ENCODE measurements at places on chromosomes 5 and 9. TPM values are rescaled to one million over a fixed set of nuclear protein-coding genes. Genes with fewer than 3 reads are reported as not detected.

GRCh38 chr9:93128715-93129224 lies 5.3 kb downstream of the NINJ1 start:
- ATAC-seq = no peak

GRCh38 chr5:148619484-148619883 lies 34.8 kb downstream of the HTR4 start:
- no peak for ATAC-seq

- peak; percentile 64 for ATAC-seq
These were observed 5.7 kb downstream of the FIBCD1 start for GRCh38 chr9:130933114-130934046.

DNA sequence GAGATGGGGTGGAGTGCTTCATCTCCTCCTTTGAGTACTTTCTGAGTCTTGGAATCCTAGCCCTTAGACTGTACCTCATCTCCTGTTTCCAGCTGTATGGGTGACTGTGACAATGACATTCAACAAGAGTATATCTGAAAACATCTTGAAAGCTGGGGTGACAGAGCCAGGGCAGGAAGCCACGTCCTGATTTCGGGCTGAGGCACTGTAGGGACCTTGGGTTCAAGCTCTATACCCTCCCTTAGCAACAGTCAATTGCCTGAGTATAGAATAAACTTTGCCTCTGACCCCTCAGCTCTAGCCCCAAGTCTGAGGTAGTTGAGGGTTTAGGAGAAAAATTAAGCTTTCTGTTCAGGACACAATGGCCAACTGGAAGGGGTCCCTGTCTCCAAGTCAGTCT lies 6.3 kb downstream of the FOXE1 start:
- no peak for ATAC-seq

DNA sequence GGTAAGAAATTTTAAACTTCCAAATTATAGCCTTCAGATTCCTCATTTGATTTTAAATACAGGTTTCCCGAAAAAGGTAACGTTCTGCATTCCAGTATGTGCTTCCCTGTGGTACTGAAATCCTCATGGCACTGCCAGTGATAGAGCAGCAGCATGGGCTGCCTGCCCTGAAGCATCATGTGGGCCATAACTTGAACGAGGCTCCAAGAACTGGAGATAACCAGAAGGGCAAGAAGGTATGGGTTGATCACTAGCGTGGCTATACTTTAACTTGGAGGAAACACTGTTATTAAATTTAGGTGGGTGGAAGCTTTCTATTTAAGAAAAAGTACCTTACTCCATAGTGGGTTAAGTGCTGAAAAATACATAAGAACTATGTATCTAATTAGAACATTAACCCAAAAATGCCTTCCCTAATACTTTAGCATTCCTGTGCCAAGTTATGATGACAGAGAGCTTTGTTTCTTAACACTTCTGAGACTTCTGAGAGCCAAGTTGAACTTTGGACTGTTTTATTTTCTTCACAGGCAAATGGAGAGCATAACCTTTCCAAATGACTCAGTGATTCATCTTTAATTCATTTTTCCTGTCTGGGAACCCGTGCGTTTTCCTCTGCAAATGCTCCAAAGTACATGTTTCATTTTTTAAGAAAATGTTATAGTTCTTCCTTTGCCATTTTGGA lies 191.5 kb upstream of the GNA14 start:
- ATAC-seq = peak; percentile 63

The SPATA31E1 gene
- not detected for total RNA-seq

The SLCO4C1 gene
- total RNA-seq = not detected

The ST8SIA4 gene
- 3.6 TPM for total RNA-seq

The WDR55 gene
- total RNA-seq = 18.2 TPM

The LCN9 gene
- total RNA-seq = not detected

The SEMA5A gene
- 4.7 TPM for total RNA-seq

GRCh38 chr5:116740771-116741170 lies 166.1 kb upstream of the SEMA6A start:
- ATAC-seq = no peak

The LTC4S gene
- total RNA-seq = not detected

The KCNV2 gene
- total RNA-seq = not detected

DNA sequence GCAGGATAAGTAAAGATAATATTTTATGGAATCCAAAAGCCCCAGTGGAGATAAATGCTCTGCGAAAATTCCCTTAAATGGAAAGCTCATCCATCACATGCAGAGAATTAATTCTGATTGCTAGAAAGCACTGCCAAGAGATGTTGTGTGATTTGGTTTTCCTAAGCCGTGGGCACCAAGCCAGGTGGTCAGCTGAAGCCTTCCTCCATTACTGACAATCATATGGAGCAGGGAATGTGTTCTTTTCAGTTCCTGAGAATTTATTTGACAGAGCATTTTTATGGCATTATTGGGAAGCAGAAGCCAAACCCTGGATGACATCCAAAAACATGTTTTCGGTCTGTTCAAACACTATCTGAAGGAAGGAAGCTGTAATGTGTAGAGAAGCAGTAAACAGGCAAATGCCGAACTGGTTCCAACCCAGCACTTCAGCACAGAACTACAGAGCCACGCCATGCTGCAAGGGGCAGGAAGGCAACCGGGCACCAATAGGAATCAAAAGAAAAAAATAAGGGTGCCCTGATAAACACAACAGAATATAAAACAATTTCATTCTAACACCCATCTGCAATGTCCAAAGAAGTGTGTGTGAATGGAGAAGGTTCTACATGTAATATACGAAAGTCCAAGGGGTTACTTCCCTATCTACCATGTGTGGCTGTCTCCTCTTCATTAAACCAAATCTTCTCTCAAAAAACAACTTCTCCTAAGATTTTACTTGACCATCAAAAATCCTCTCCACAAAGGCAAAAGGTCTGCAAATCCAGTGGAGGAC lies 12.3 kb downstream of the ARSB start:
- no peak for ATAC-seq

- no peak for ATAC-seq
These were observed 29.9 kb downstream of the FAM219A start for GRCh38 chr9:34428325-34428958.

- ATAC-seq = no peak
These were observed 287.6 kb upstream of the MSX2 start for GRCh38 chr5:174436750-174437149.

DNA sequence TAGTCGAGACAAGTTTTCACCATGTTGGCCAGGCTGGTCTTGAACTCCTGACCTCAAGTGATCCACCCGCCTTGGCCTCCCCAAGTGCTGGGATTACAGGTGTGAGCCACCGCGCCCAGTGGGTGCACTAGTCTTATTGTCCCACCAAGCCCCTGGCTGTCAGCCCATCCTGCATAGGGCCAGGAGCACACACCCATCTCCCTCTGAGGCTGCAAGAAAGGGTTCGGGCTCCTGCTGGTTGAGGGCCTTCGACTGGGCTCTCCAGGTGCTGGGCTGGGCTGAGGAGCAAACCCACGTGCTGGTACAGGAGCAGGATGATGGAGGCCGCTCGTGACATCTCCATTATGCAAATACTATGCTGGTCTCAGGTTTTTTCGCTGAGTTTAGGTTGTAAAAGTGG lies 25.1 kb upstream of the RNF130 start:
- ATAC-seq = no peak

- no peak for ATAC-seq
These were observed 207.1 kb downstream of the GABRG2 start for GRCh38 chr5:162274679-162275078.

- ATAC-seq = no peak
These were observed 313.5 kb downstream of the CAAP1 start for GRCh38 chr9:26579056-26579455.

DNA sequence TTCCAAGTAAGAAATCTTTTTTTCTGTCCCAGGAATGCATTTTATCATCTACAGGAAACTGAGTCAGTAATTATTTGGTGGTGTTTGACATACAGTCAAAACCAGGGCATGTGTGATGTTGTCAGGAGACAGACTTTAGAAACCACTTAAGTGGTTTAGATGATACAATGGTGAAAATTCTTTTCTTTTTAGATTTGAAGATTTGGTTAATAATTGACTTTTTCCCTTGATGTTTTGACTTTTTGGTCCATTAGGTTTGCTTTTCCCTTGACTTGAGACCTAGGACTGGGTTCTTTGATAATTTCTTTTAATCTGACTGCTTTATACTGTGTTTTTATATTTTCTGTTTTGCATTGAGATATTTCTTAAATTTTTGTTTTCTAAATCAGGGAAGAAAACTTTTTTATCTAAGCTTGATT lies 85.2 kb downstream of the RASGRF2 start:
- ATAC-seq = no peak

DNA sequence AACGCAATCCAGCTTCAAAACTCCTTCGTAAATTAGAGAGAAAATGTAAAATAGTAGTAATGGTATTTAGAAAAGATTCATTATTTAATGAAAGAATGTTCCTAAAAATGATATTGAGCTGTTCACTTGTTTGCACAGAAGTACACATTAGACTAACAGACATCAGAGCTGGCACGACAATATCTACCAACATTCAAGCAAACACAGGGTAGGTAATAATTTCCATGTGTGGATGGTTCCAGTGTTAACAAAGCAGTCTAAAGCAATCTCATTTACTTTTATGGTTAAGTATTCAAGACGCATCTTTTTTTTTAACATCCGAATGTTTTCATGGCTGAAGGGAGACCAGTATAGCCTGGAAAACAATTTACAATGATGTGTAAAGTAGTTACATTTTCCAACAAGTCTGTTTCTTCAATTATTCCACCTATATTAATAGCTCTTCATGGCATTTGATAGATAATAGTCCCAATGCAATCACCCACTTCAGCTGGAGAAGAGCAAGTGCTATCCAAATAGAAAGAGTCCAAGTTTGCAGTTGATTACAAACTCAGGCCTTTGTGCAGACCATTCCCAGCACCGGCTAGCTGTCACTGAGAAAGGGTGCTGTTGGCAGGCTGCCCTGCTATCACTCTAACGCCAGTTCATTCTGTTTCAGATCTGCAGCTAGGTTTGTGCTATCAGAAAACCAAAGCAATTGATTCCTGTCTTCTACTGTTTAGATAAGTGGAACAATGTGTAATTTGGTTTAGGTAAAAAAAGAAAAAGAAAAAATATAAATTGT lies 458.8 kb downstream of the DTWD2 start:
- no peak for ATAC-seq

The RNF208 gene
- total RNA-seq = 5.3 TPM

The NDOR1 gene
- total RNA-seq = 9.8 TPM

The TNC gene
- total RNA-seq = 493 TPM

DNA sequence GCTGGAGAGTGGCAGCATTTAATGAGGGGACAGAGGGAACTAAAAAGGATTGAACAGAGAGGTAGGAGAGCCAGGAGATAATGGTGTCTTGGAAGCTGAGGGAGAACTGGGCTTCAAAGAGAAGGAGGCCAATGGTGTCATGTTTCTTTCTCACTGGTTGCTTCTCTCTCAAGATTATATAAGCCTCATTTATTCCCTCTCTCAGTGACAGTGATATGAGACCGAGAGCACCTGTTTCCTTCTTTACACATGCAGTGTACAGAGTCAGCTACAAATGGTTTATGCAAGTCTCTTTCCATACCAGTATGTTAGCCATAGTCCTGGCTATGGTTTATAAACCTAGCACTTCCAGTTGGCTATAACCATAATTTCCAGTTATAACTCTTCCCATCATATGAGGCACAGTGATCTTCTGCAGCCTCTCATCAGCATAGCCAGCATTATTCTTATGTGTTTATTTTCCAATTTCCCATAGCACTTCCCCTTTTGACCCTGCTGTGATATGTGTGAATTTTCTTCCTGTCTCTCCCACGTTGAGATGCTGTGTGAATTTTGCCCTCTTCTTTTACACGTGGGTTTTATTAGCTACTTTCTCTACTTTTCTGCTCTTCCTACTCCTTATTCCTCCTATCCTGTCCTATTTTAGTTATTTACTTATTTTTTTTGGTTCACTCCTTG lies 71.2 kb downstream of the UNC13B start:
- no peak for ATAC-seq

DNA sequence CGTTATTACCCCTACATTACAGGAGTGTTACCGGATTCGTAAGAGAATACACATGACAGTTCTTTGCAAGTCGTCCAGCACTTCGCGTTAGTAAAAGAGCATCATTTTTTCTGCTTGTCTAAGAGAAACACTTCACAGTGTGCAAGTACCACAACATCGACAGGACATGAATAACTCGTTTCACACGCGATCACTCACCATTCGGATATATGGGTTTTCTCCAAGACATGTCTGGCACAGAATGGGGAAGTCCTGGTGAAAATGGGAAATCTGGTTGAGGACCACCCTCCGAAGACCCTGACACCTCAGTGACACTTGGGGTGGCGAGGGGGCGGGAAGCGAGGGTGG lies 642 bp downstream of the RBM22 start:
- no peak for ATAC-seq

DNA sequence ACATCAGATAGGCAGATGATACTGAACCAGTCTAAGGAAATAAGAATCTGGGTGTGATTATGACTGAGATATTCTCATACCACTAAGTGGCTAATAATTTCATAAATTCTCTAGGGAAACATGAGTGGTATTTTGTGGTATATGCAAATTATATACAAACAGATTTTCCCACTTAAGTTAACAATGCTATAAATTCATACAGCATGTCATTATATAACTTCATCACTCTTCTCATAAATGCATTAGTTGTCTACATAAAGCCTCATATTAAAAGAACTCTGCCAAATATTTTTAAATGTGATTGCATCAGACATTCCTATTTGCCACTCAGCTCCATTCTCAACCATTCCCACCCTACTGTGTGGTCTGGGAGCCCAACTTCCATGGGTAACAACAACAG lies 226.5 kb downstream of the TLE1 start:
- no peak for ATAC-seq

DNA sequence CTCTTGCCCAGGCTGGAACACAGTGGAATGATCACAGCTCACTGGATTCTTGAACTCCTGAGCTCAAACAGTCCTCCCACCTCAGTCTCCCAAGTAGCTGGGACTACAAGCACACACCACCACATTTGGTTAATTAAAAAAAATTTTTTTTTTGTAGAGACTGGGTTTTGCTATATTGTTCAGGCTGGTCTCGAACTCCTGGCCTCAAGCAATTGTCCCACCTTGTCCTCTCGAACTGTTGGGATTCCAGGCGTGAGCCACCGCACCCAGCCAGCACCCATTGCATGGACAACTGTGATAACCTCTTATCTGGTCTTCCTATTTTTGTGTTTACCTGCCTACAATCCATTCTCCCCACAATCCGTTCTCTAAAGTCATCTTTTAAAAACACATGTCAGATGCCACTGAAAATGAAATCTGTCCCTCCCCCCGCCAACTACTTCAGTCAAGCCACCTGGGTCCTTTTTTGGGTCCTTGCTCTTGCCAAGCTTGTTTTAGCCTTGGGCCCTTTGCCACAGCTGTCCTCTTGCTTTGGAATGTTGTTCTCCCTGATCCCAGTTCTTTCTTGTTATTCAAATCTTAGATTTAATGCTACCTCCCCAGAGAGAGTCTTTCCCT lies 250.5 kb downstream of the PIK3R1 start:
- no peak for ATAC-seq

The HAND1 gene
- not detected for total RNA-seq

The MCTP1 gene
- total RNA-seq = 13.5 TPM

Data from gastroesophageal sphincter (tissue), 4 donors.